ENCODE measurements at places on chromosomes 16 and 17.

- DNase-seq, result no peak
Measured at GRCh38 chr17:8868529-8868951, 1.1 kb upstream of the PIK3R6 start.

GRCh38 chr17:9406046-9406606 is 169.5 kb downstream of the STX8 start:
- DNase-seq, result no peak

DNA sequence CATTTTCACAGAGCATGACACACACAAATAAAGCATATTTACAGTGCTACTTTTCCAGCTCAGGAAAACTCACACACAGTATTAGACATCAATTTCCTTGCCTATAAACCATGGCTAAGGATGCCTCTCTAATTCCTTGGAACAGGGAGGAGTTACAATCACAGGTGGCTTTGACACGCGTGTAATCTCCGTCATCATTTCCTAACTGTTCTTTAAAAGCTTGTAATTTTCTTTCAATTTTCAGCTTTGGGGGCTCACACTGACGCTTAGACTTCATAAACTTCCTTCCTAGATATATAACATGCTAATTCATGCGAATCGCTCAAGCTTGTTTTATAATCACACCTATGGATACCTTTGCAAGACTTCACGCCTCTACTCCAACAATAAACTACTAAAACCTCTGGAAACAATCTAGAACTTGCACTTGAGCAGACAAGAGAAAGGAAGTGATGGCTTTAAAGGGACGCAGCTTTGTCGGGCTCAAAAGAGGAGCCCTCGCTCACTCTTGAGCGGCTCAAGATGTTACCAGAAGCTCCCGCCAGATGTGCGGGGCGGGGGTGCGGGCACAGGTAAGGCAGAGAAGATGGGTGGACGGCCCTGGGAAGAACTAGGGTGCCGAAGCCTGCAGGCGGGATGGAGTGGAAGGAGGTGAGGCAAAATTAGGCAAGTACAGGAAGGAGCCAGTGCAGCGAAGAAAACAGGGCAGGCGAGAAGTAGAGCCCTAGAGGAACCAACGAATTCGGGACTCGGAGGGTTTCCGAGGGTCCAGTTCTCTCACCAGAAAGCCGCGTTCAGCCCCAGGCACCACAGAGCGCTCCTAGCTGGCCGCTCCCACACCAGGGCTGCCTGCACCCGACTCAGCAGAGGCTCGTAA is 631 bp downstream of the RETREG3 start:
- DNase-seq, result no peak

DNA sequence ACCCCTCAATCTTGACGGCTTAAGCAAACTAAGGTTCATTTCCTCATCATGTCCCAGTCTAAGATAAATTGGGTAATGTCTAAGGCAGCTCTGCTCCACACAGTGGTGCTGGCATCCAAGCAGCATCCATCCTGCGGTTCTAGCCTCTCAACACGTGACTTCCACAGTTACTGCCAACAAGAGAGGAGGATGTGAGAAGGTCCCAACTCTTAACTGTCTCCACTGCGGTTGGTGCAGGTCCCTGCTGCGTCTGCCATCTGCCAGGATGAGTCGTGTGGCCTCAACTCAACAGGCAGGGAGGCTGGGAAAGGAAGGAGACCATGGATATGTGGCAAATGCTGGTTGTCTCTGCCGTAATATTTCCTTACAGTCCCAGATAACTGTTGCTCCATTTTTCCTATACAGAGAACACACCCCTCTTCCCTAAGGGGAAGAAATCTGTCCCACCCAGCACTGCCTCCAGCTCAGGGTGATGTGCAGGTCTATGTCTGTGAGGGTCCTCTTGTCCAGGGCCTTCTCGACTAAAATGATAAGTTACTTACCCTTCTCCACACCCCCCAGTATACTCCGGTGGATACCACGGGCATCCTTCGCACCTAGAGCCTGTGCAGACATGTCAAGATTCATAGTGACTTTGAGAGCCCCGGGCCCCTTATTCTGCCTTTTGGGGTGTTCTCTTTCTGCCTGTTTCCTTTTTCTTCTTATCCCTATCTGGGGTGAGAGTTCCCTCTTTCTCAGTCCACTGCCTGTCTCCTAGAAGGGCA is 64.7 kb downstream of the KCNJ18 start:
- no peak for DNase-seq

DNA sequence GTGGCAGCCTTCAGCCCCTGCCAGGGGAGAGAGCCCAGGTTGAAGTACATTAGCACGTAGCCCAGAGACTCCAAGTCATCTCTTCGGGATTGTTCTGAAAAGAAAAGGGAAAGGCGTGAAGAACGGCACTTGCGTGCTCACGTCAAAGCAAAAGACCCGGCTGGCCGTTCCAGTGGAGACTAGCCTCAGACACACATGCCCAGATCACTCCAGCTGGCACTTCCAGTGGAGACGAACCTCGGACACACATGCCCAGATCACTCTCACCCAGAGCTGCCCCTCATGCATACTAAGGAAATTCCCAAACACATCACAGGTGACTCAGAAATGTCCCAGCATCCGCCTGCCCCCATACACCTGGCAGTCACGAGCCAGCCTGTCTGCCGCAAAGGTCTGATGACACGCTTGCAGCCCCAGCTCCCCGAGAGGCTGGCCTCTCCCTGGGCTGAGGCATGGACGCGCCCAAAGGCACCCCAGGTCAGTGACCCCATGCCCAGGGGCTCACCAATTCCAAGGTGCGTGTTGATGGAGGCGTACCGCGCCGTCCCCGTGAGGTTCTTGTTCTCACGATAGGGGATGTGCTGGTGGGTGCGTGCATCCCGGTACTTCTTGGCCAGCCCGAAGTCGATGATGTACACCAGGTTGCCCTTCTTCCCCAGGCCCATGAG is 20.9 kb downstream of the CSNK1D start:
- DNase-seq, result no peak

DNA sequence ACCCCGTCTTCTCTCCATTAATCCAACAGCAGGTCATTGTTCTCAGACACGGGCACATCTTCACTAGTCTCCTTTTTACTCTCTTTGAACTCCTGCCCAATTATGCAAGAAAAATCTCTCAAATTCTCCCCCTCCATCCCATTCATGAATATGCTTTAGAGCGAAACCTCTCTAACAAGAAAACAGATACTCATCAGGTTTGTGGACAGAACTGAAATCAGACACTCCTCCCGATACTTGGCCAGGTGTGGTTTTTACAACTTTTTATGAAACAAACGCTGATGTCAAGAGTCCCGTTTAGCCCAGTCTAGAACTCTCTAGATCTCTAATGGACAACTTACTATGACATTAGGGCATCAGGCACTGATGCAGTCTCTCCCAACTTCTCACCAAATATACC is 40.9 kb downstream of the PIK3R5 start:
- no peak for DNase-seq

GRCh38 chr16:19876501-19877059 is 8.1 kb downstream of the GPRC5B start:
- DNase-seq, result no peak

DNA sequence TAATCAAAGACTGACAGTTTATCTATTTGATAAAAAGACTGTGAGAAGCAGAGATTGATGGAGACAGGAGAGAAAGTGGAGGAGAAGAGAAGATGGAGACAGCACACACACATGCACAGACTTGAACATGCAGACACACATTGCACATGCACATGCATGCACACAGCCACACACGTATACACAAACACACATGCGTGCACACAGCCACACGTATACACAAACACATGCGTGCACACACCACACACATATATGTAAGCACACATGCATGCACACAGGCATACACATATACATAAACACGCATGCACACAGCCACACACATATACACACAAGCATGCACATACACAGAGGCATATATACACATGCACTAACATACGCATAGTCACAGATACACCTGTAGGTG is 313.4 kb downstream of the HAPSTR1 start:
- no peak for DNase-seq

GRCh38 chr16:4796982-4797804 is 2.0 kb downstream of the SMIM22 start:
- DNase-seq, result no peak

GRCh38 chr17:54426296-54426886 is 474.3 kb upstream of the TOM1L1 start:
- no peak for DNase-seq

- DNase-seq, result no peak
Measured at GRCh38 chr17:9291912-9292560, 270.7 kb downstream of the NTN1 start.

DNA sequence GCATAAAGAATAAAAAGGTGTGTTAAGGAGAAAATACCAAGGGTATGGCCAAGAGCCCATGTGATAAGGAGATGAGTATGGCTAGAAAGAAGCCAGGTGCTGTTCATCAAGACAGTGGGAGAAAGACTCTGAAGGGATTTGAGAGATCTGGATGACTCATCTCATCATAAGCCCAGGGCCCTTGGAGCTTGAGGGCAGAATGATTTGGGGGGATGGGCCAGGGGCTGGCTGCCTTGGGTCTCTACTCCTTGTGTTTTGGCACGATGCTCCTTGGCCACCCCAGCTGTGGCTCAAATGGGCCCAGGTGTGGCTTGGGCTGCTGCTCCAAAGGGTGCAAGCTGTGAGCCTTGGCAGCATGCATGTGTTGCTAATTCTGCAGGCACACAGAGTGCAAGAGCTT is 14.5 kb upstream of the TNFRSF13B start:
- no peak for DNase-seq

DNA sequence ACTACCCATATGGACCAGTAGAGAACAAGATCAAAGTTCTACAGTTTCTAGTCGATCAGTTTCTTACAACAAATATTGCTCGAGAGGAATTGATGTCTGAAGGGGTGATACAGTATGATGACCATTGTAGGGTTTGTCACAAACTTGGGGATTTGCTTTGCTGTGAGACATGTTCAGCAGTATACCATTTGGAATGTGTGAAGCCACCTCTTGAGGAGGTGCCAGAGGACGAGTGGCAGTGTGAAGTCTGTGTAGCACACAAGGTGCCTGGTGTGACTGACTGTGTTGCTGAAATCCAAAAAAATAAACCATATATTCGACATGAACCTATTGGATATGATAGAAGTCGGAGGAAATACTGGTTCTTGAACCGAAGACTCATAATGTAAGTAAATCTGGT is 29.1 kb downstream of the BPTF start:
- DNase-seq, result no peak

DNA sequence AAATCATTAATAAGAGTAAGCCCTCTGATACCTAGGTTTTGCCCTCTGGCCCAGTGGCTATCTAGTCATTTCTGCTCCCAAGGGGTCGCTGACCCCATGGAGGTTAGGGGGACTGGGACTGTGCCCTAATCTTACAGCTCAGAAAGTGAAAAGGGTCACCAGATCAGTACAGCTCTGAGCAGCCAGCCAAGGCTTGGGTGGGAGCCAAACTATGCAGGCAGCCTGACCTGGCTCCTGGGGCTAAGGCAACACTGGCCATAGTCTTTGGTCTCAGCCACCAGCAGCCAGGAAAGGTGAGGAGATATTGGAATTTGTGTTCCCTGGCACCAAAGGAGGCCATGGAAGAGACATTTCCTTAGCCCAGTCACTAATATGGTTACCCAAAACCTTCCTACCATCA is 67.6 kb downstream of the ASIC2 start:
- DNase-seq, result no peak

- no peak for DNase-seq
Measured at GRCh38 chr16:88691924-88692560, 5.7 kb upstream of the SNAI3 start.

- DNase-seq, result no peak
Measured at GRCh38 chr16:69520800-69521602, 44.8 kb upstream of the NFAT5 start.

DNA sequence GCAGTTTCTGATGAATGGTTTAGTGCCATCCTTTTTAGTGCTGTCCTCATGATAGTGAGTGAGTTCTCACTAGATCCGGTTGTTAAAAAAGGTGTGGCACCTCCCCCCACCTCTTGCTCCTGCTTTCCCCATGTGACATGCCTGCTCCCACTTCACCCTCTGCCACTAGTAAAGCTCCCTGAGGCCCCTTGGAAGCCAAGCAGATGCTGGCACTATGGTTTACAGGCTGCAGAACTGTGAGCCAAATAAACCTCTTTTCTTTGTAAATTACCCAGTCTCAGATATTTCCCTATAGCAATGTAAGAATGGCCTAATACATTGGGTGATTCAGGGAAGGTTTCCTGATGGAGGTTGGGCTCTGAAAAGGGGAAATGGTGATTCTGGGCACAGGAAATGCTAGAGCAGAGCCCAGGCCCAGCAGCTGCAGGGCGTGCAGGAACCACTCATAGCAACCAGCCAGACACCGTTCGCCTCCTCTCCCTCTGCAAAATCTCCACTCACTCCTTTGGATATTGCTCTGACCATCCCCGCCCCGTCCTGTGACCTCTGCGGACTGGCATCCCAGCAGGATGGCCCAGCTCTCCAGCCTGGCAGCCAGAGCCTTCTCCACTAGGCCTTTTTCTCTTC is 2.6 kb upstream of the ADORA2B start:
- no peak for DNase-seq

DNA sequence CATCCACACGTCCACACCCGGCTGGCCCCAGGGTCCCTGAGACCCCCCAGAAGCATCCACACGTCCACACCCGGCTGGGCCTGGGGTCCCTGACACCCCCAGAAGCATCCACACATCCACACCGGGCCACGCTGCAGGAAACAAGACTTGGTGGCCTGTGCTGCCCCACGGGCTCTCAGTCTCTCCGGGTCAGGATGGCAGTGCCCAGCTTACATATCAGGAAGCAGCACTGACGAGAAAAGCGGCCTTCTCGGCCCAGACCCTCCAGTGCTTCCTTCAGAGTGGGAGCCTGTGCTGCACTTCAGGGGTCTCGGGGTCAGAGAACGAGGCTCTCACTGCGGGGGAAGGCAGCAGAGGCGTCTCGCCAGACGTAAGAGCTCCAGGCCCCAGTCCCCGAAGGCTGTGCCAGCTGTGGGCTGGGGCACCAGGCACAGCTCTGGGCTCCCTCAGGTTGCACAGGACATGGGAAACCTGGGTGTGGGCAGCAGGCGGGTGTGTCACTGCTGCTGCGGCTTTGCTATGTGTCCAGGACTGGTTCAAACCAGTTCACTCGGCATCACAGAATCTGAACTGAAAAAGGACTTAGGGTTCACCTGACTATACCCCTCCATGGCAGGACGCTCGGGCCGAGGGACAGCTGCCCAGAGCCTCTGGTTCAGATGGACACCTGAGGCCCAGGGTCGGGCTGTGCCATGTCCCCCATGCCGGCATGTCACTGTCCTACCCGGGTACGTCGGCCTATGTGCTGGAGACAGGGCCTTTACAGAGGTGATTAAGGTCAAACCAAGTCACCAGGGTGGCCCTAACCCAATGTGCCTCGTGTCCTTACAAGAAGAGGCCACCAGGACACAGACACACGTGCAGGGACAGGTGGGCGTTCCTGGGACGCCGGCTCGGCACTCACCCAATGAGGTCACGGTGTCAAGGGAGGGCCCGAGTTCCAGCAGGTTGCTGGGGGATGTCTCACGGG is 40.2 kb upstream of the CHMP6 start:
- no peak for DNase-seq

- DNase-seq, result no peak
Measured at GRCh38 chr16:9092978-9093344, 1.5 kb downstream of the HAPSTR1 start.

DNA sequence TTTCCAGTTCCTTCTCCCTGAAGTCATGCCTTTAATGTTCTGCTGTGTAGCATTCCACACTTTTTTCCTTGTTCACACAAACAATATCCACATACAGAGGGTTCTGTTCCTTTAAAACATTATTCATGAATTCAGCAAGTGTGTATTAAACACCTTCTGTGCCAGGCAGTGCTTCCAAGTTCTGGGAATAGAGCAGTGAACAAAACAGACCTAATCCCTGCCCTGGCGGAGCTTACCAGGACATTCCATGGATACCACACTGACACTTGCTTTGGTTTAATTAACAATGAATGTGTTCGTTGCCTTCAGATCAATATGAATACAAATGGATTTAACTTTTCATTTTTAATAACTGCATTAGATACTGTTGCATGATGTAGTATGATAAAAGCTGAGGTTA is 57.9 kb upstream of the CLEC19A start:
- peak; percentile 15 for DNase-seq
